Colonic mucosa (tissue), 4 donors: ENCODE measurements at places on chromosomes 12 and 14. TPM values are rescaled to one million over a fixed set of nuclear protein-coding genes. Genes with fewer than 3 reads are reported as not detected.
A peak's percentile ranks its signal among the peaks of the same experiment; 100 is the strongest.

DNA sequence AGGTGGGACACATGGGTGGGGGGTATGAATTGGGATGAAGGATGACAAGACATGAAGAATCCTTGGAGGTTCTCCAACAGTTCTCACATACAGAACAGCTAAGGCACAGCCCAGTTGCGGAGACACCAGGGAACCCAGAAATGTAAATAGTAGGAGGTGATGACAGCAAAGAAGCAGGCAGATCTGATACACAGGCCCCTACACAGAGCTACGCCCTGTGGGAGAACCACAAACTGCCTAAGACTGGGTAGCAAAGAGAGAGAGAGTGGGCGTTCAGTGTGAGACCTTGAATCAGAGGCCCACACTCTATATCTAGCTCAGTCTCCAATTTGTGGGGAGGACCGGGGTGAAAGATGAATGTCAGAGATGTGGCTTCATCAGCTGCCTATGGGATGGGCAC lies 9.5 kb upstream of the NUMB start:
- H3K36me3 ChIP-seq, result no peaks in the 10 kb centered on the region
- DNase-seq, result no peak
- H3K27me3 ChIP-seq, result no peaks in the 10 kb centered on the region
- no peak overlapping the region for H3K27ac ChIP-seq

DNA sequence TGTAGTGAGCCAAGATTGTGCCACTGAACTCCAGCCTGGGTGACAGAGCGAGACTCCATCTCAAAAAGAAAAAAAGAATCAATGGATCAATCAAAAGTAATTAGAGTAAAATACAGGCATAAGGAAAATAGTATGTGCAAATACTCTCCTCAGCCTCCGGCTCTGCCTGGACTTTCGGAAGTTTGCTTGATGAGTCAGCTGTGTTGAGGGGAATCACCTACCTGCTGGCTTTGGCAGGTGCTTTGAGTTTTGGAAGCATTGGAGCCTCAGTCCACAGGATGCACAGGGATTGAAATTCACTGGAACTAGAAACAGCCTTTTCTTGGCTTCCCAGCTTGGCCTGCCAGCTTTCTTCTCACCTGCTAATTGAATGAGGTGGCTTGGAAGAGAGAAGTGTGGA lies 268.2 kb downstream of the PCNX1 start:
- DNase-seq, result no peak
- no peaks in the 10 kb centered on the region for H3K4me1 ChIP-seq
- no peaks in the 10 kb centered on the region for H3K36me3 ChIP-seq

GRCh38 chr14:34222122-34222521 lies 239.9 kb downstream of the SPTSSA start:
- H3K27ac ChIP-seq, result no peak overlapping the region
- H3K4me3 ChIP-seq, result no peak overlapping the region
- H3K4me1 ChIP-seq, result peaks cover 7% of the 10 kb centered on the region
- H3K27me3 ChIP-seq, result no peaks in the 10 kb centered on the region

GRCh38 chr12:106685381-106685780 lies 89.1 kb upstream of the RIC8B start:
- no peak for DNase-seq
- H3K27ac ChIP-seq, result no peak overlapping the region
- H3K4me3 ChIP-seq, result no peak overlapping the region
- no peaks in the 10 kb centered on the region for H3K36me3 ChIP-seq
- no peaks in the 10 kb centered on the region for H3K27me3 ChIP-seq

DNA sequence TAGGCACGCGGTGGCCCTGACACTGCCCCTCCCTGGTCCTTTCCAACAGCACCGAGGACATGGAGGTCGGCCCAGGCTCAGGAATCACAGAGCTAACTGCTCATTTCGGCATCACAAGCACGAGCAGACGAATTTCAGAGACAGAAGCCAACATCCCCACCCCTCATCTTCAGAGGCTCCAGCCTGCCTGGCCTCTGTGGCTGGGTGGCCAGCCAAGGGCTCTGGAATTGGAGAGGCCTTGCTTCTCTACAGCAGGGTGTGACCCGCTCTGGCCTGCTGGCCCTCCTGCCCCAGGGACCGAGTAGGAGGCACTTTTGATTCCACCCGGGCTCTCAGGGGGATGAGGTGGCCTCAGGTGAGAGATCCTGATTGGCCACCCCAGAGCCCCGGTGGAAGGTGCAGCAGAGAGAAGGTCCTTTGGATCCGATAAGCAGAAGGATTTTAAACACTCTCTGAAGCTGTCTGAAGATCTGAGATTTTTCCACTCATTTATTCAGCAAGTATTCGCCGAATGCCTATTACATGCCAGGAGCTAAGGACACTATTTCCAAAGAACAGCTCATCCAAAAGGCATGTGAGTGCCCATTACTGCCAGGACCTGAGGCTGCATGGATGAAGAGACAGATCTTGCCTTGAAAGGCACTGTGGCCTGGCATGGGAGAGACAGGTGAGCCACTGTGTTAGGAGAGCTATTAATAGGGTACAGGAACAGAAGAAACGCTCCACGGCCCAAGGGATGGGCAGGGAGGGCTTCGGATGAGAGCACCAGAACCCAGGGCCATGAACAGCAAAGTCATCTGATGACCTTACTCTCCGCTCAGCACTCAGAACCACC lies 10.2 kb downstream of the BAG5 start:
- no peaks in the 10 kb centered on the region for H3K4me1 ChIP-seq
- H3K36me3 ChIP-seq, result no peaks in the 10 kb centered on the region
- no peak for DNase-seq
- H3K4me3 ChIP-seq, result no peak overlapping the region
- H3K27me3 ChIP-seq, result no peaks in the 10 kb centered on the region
- peak overlapping the region; percentile 33 for H3K27ac ChIP-seq

GRCh38 chr12:125203145-125203765 lies 138.0 kb downstream of the AACS start:
- H3K36me3 ChIP-seq, result no peaks in the 10 kb centered on the region
- H3K27ac ChIP-seq, result no peak overlapping the region
- no peak overlapping the region for H3K4me3 ChIP-seq
- H3K27me3 ChIP-seq, result no peaks in the 10 kb centered on the region

DNA sequence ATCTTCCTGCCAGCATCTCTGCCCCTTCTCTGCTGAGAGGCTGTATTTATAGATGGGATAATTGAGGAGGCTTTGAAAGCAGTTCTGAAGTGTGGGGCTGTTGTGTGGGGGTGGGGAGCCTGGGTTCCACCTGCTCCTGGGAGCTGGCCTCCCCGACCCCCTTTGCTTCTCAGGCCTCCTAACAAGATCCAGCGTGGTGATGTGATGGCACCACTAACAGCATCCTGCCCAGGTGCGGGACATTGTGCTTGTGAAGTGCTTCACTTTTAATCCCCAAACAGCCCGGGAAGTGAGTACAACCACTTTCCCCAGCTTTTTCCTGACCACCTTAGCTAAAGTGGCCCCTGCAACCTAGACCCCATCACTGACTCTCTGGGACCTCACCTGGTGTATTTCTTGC lies 95.1 kb upstream of the NRXN3 start:
- no peak overlapping the region for H3K4me3 ChIP-seq
- DNase-seq, result no peak
- H3K36me3 ChIP-seq, result no peaks in the 10 kb centered on the region

DNA sequence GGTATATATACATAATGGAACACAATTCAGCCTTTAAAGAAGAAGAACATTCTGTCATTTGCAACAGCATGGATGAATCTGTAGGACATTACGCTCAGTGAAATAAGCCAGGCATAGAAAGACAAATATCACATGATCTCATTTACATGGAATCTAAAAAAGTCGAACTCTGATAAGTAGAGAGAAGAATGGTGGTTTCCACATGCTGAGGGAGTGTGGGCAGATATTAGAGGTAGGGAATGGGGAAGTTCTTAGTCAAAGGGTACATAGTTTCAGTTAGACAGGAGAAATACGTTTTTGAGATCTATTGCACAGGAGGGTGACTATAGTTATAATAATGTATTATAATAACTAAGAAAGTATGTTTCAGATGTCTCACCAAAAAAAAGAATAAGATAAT lies 71.4 kb downstream of the ADAMTS20 start:
- H3K4me1 ChIP-seq, result no peaks in the 10 kb centered on the region
- H3K4me3 ChIP-seq, result no peak overlapping the region
- no peaks in the 10 kb centered on the region for H3K36me3 ChIP-seq
- no peak overlapping the region for H3K27ac ChIP-seq
- no peaks in the 10 kb centered on the region for H3K27me3 ChIP-seq

GRCh38 chr12:128933039-128933438 lies 79.8 kb downstream of the GLT1D1 start:
- no peaks in the 10 kb centered on the region for H3K27me3 ChIP-seq
- no peak overlapping the region for H3K27ac ChIP-seq
- H3K36me3 ChIP-seq, result no peaks in the 10 kb centered on the region
- DNase-seq, result no peak
- no peak overlapping the region for H3K4me3 ChIP-seq

DNA sequence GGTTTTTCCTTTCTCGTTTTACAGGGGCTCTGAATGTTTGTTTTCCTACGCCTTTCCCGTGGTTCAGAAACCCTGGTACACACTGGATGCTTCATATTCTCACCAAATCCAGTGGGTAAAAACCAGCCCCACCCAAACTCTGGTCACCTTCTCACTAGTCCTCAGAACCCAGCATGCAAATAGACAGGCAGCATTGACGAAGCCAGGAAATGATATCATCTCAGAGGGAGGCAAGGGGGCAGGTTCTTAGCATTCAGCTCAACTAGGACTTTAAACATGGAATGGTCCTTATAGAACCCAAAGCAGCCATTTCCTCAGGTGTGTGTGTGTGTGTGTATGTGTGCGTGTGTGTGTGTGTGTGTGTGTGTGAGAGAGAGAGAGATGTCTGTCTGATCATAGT lies 142.0 kb downstream of the KCNK10 start:
- DNase-seq, result no peak
- no peak overlapping the region for H3K4me3 ChIP-seq
- H3K27me3 ChIP-seq, result no peaks in the 10 kb centered on the region
- no peak overlapping the region for H3K27ac ChIP-seq
- no peaks in the 10 kb centered on the region for H3K4me1 ChIP-seq

GRCh38 chr14:49497725-49498348 lies 88.3 kb downstream of the RPS29 start:
- H3K27me3 ChIP-seq, result no peaks in the 10 kb centered on the region
- H3K36me3 ChIP-seq, result no peaks in the 10 kb centered on the region
- H3K27ac ChIP-seq, result no peak overlapping the region
- no peak for DNase-seq
- no peak overlapping the region for H3K4me3 ChIP-seq
- no peaks in the 10 kb centered on the region for H3K4me1 ChIP-seq

DNA sequence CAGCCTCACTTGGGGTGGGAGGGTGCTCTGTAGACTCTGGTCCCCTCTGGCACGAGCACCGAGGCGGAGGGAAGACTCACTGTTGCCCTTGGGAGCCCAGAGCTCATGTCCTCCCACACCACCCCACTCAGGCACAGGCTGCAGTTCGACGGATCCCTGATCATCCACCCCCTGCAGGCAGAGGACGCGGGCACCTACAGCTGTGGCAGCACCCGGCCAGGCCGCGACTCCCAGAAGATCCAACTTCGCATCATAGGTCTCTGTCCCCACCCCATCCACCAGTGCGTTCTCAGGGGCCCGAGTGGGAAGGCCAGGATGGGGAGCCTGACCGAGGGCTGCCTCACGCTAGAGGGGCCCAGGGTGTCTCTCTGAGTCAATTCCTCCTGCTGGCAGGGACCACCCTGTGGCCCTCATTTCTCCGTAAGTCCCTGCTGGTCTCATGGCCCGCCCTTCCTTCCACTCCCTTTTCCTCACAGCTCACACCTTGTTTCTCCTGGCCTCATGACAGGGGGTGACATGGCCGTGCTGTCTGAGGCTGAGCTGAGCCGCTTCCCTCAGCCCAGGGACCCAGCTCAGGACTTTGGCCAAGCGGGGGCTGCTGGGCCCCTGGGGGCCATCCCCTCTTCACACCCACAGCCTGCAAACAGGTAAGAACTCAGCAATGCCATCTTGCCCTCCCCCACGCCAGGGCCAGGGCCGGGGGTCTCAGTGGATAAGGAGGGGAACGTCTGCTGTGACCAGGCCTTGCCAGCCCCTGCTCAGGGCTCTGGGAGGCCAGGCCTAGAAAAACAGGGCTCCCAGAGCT lies 27.0 kb downstream of the PAPLN start:
- H3K4me1 ChIP-seq, result no peaks in the 10 kb centered on the region
- H3K27ac ChIP-seq, result no peak overlapping the region
- no peaks in the 10 kb centered on the region for H3K27me3 ChIP-seq
- no peak overlapping the region for H3K4me3 ChIP-seq

- H3K4me3 ChIP-seq, result no peak overlapping the region
- no peak for DNase-seq
- no peaks in the 10 kb centered on the region for H3K27me3 ChIP-seq
These were observed 692.7 kb upstream of the MGAT4C start for GRCh38 chr12:86948851-86949250.

GRCh38 chr12:115223322-115223721 lies 539.3 kb upstream of the TBX3 start:
- H3K27me3 ChIP-seq, result no peaks in the 10 kb centered on the region
- no peak for DNase-seq
- no peak overlapping the region for H3K4me3 ChIP-seq
- no peaks in the 10 kb centered on the region for H3K36me3 ChIP-seq
- no peaks in the 10 kb centered on the region for H3K4me1 ChIP-seq

DNA sequence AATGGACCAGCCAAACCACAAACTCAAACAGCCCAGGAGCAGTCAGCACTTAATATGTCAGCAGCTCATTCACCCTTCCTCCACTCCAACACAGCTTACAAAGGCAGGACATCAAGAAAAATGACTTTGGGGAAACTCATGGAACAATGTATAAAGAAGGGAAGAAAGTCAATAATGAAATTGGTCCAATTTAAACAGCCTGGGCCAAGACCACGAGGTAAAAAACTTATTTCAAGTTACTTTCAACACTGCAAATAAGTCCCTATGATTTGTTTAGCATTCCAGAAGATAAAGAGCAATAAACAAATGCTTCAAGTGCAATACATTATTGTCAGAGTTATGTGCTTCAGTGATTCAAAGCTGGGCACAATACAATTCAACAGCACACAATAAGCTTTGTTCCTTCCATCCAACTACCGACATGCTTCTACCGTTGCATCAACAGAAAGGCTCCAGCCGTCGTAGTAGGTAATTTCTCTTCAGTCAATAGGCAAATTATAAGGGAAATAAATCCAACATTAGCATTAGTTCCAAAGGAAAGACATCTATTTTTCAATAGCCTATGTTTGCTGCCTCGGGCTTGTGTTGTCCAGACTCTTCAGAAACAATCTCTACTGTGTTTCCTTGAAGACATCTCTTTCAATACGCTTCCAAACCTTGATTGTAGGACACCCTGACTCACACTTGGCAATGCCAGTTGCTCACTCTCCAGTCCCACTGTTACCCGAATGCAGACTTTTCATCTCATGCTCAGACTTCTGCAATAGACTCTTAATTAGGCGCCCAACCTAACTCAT lies 225.7 kb downstream of the NUAK1 start:
- no peak overlapping the region for H3K27ac ChIP-seq
- H3K36me3 ChIP-seq, result no peaks in the 10 kb centered on the region
- no peaks in the 10 kb centered on the region for H3K27me3 ChIP-seq
- no peaks in the 10 kb centered on the region for H3K4me1 ChIP-seq

Gene HOXC12
- not detected for total RNA-seq

Gene KCNC2
- not detected for total RNA-seq

Gene GLIPR1L1
- not detected for total RNA-seq

Gene KERA
- total RNA-seq, result not detected

Gene NTF3
- 0.49 TPM for total RNA-seq
